ENCODE measurements at places on chromosomes 16 and 17.

- no peak for DNase-seq
Measured at GRCh38 chr17:27968206-27968732, 74.2 kb upstream of the NLK start.

DNA sequence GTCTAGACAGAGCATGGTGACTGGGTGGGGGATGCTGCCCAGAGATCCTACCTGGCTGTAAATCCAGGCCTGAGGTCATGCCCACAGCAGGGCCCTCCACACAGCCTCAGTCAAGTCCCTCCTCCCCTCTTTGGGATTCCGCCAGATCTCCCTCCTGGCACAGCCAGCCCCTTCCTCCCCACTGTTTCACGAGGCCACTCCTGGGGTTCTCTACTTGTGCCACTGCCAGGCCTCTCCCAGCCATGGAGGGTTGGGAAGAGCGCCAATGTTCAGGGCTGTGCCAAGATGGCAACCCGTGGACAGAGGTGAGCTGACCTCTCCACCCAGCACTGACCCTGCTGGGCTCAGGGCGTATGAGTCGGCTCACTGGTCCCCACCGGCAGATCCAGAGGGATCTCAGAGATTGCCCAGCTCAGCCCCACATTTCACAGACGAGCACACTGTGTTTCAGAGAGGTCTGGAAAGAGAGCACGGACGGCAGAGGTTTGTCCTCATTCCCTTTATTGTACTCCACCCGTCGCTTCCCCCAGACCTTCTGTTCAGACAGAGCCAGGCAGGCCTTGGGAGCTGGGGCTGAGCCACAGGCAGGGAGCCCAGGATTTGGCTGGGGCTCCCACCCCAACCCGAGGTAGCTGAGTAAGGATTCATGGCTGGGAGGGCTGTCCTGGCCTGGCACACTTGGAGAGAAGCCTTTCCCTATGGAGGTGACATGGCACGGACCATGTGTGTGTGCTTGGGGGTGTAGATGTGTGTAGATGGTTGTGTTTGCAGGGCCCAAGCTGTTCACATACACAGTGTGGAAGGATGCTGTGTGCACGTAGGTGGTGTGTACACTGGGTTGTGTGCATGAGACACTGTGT is 3.5 kb upstream of the CAMKK1 start:
- no peak for DNase-seq

- no peak for DNase-seq
Measured at GRCh38 chr17:8685381-8685780, 54.9 kb upstream of the MYH10 start.

- DNase-seq = no peak
Measured at GRCh38 chr17:72121164-72122009, 567 bp downstream of the SOX9 start.

DNA sequence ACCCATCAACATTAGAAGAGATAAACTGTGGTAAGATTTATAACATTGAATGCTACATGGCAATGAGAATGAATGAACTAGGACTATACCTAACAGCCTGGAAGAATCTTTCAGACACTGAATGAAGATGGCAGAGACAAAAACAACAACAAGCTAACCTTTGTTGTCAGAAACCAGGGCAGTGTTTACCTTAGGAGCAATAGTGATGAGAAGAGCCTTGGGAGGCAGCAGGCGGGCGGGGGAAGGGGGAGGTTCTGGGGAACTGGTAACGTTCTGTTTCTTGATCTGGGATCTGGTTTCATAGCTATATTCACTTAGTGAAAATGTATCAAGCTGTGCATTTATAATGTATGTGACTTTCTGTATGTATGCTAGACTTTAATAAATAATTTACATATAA is 139.0 kb upstream of the TNRC6C start:
- no peak for DNase-seq

Measured in bone marrow (tissue), 2 donors.